ENCODE measurements at places on chromosomes 4 and X.

- no peak for DNase-seq
These were observed 53.5 kb downstream of the CHST7 start for GRCh38 chrX:46627062-46627461.

DNA sequence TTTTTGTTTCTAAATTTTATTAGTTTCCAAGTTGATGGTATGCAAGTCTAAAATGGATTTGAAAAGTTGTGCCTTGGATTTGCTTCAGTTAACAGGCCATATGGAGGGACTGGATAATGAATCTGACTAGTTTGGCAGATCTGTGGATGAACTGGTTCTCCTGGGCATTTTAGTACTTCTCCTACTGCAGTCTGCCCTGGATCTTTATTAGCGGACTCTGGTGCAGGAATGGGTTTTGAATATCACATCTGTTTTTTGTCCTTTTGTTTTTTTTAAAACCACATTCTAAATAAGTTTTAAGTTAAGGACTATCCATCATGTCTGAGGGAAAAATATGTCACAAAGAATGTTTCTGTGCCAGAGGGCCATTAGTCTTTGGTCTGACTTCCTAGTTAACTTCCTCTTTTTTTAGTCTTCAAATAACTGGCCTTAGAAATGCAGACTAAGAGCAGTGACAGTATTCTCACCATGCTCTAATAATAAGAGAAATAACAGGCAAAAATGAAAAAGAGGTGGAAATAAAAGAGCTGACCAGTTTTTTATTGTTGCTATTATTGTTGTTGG is 13.9 kb upstream of the DCK start:
- no peak for DNase-seq

- no peak for DNase-seq
These were observed 105.2 kb upstream of the MAB21L2 start for GRCh38 chr4:150476776-150477175.

DNA sequence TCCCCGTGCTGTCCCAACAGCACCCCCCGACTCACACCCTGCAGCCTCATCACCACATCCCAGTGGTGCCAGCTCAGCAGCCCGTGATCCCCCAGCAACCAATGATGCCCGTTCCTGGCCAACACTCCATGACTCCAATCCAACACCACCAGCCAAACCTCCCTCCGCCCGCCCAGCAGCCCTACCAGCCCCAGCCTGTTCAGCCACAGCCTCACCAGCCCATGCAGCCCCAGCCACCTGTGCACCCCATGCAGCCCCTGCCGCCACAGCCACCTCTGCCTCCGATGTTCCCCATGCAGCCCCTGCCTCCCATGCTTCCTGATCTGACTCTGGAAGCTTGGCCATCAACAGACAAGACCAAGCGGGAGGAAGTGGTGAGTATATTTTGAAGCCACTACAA is 5.4 kb downstream of the AMELX start:
- DNase-seq: no peak

- DNase-seq: peak; percentile 83
These were observed 29.6 kb downstream of the TRIM2 start for GRCh38 chr4:153233761-153234371.

DNA sequence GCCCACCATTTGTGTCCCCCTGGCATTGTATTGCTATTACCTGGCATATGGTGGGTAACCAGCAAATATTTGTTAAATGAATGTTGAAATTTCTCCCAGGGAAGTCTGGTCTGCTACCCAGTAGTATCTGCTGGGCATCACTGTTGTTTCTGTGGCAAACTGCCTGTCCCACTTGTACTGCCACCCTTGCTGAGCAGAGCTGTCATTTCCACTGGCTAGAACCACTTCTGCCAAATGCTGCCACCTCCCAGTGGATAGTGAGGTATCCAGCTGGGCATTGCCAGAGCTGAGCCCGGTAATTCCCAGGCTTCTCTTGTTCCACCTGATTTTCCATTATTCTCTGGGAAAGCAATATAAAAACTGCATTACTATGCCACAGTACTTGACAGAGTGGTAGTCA is 186.7 kb upstream of the NOCT start:
- no peak for DNase-seq

Measured in COLO829 (cell line).